Astrocyte (in vitro differentiated cells and primary cell): ENCODE measurements at places on chromosomes 12 and 14. TPM values are rescaled to one million over a fixed set of nuclear protein-coding genes. Genes with fewer than 3 reads are reported as not detected.

DNA sequence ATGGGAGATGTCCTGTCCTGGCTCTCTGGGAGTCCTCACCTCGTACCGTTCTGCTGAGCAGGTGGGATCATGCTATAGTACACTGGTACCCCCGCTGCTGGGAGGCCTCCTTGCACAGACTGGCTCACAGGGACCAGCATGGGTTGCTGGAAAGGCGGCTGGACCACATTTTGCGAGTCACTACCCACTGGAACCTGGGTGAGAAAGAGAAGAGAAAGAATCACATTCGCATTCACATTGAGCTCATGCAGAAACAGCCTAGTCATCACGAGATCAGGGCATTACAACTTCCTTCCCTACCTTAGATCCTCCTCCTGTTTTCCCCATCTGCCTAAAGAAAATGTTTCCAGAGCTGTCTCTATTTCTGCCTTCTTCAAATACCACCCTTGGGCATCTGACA, 17.3 kb upstream of the STAC3 start:
- no peak for DNase-seq

DNA sequence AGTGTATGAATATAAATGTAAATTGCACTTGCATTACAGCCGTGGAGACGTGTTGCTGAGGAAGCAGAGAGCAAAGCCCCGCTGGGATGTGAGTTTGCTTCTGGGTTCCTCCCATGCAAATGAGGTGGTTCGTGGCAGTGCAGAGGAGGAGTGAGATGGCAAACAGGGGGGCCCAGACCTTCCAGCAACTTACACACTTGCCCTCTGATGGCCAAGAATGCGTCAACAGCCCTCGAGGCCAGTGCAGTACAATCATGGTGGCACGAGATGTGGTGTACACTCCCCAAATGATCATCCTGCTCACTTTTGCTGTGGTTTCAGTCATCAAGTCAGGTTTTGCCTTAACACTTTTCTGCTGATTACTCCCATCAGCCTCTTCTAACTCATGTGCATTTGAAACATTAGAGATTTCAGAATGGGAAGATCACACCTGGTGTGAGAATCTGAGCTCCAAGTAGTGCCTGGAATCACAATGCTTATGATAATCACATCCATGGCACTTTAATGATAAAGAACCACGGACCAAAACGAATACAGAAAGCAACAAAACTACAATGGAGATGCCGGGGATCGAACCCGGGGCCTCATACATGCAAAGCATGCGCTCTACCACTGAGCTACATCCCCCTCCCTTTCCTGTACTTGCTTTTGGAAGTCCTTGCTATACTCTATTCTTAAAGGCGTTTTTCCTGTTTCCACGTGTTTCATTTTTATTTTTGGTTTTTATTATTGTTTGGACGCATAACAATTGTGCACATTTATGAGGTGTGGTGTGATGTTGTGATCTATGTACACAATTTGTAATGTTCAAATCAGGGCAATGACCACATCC, 7.0 kb upstream of the UBC start:
- DNase-seq: peak; percentile 41

GRCh38 chr12:102234599-102234998, 37.0 kb upstream of the PMCH start:
- no peak for DNase-seq

SPIC gene
- not detected in 2 replicates for total RNA-seq

- no peak for DNase-seq
Observed at GRCh38 chr14:73607241-73607640, 5.1 kb upstream of the ACOT6 start.

DNA sequence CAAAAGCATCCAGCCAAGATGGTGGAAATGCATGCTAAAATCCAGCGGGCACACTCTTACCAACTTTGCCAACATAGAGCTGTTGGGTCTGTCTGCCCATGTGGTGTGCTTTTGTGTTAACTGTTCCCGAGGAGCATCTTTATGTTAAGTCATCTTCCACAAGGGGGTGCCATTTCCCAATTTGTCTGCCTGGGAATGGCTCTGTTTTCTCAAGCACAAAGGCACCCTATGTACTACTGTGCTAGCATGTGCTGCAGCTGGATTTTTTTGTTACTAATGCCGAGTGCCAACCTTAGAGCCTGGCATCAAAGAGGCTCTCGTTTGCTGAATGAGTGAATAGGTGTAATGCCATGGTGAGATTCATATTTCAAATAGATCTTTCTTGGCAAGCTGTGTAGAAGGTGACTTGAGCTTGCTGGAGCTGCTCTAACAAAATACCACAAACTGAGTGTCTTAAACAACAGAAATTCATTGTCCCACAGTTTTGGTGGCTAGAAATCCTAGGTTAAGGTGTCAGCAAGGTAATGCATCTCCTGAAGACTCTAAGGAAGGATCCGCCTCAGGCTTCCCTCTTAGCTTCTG, 74.3 kb downstream of the TRHDE start:
- DNase-seq: peak; percentile 61

- no peak for DNase-seq
Observed at GRCh38 chr12:71269281-71269598, 111.4 kb upstream of the TSPAN8 start.

PLA2G1B gene
- not detected in 2 replicates for total RNA-seq

DNA sequence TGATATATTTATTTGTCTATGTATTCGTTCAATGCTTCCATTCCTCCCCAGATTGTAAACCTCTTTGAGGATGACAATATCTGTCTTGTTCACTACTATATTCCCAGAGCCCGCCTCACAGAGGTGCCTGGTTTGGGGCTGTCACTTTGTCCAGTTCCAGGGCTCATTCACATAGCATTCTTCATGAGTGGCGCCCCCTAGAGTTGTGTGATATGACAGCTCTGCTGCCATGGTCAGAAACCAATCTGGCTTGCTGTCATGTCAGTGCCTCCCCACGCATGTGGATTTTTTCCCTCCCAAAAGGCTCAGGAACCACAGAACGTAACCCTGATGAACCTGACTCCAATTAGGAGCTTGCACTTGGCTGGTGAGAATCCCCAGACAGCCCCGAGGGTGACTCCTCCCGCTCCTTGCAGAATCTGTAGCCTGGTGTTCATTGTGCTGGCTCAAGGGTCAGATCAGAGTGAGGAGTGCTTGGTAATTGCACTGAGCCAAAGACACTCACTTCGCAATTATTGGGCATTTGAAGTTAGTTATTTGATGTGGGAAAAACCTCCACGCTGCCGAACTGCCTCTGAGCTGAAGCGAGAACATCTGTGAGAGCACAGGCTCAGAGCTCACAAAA, 145.5 kb downstream of the PTPN11 start:
- no peak for DNase-seq

- no peak for DNase-seq
Observed at GRCh38 chr12:98151105-98151590, 364.2 kb upstream of the TMPO start.

KLHL33 gene
- total RNA-seq: 0.07 TPM in 1 of 2 replicates, not detected in the other

DNA sequence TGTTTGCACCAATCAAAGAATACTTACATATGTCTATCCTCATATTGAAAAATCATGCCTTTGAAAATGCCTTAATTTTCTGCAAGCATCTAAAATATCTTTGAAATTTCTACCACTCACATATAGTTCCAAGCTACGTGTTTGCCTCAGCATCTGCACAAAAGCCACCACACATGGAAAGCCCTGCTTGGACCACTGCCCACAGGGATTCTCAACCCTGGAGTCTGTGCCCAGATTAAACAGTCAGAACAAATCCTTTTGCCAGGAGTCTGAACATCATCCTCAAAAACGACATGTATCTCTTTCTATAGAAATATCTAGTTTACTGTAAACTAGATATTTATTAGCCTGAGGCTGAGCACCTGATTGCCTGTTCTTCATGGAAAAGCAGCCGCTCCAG, 32.6 kb downstream of the ARMH4 start:
- DNase-seq: no peak

- DNase-seq: no peak
Observed at GRCh38 chr14:64956697-64957406, 14.3 kb upstream of the GPX2 start.

DNA sequence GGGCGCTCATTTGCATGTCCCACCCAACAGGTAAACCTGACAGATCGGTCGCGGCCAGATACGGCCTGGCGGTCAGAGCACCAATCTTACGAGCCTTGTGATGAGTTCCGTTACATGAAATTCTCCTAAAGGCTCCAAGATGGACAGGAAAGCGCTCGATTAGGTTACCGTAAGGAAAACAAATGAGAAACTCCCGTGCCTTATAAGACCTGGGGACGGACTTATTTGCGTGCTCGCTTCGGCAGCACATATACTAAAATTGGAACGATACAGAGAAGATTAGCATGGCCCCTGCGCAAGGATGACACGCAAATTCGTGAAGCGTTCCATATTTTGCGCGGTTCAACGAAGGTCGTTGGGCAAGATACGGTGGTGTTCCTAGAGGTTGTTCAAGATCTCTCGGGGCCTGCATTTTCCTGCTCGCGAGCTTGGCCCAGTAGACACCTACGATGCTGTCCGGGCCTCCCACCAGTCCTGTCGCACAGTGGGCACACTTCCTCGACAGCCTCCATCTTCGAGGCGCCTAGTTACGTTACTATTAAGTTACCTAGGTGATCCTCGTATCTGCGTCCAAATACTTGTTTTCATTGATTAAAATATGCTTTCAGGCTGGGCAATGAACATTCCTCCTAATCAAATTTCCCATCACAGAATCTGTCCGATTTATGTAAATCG, at the start of gene RNU6-7:
TSS of gene RNU6-7 (plus strand) at position 230 of the 675 bp plus-strand sequence.
- DNase-seq: peak; percentile 18

- no peak for DNase-seq
Observed at GRCh38 chr14:101821528-101821927, 60.0 kb downstream of the PPP2R5C start.

DNA sequence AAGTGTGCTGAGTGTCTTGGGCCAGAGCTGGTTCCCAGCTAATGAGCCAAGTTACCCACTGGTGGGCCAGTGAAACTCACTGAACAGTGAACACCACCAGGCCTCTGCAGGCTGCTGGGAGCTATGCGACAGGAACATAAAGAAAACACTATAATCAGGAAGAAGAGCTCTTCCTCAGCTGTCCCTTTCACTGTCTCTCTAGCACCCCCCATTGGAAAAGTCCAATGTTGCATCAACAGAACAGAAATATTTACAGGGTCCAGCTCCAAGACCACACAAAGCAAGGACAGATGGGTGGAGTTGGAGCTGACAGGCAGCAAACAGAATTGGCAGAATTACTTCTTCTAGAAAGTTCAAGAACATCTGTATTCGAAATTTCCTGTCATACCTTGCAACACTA, 903.6 kb upstream of the TMEM132C start:
- DNase-seq: no peak

DNA sequence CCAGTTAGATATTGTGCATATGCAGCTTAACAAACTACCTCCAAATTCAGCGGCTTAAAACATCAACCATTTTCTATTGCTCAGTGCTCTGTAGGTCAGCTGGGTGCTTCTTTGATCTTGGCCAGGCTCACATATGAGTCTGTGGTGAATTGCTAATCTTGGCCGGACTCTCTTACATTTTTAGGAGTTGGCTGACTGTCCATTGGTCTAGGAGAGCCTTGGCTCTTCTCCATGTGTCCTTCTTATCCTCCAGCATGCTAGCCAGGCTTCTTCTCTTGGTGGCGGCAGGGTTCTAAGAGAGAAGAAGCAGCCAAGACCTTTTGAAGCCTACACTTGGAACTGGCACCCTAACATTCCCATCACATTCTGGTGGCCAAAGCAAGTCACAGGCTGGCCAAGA, 174.3 kb upstream of the PWP1 start:
- DNase-seq: peak; percentile 83

DNA sequence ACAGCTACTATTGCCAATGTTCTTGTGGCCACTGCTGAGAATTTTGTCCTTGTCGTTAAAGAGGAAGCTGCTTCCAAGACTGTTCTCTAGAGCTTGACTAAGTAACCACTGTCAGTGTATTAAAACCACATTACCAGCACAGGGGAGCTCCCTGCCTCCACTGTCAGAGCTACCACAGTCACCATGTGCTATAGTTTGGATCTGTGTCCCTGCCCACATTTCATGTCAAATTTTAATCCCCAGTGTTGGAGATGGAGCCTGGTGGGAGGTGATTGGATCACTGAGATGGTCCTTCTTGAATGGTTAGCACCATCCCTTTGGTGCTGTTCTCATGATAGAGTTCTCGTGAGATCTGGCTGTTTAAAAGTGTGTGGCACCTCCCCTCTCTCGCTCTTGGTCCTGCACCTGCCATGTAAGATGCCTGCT, 23.2 kb upstream of the RAP1B start:
- peak; percentile 19 for DNase-seq

TAS2R50 gene
- 0.60 and 1.2 TPM in 2 replicates for total RNA-seq

GRCh38 chr14:22509036-22509709, 79.9 kb downstream of the DAD1 start:
- no peak for DNase-seq

CLECL1 gene
- not detected in 2 replicates for total RNA-seq

GRCh38 chr12:96343347-96343954, 56.8 kb downstream of the CDK17 start:
- DNase-seq: peak; percentile 74

GRCh38 chr14:71395636-71396035, 488.4 kb downstream of the PCNX1 start:
- DNase-seq: no peak

DNA sequence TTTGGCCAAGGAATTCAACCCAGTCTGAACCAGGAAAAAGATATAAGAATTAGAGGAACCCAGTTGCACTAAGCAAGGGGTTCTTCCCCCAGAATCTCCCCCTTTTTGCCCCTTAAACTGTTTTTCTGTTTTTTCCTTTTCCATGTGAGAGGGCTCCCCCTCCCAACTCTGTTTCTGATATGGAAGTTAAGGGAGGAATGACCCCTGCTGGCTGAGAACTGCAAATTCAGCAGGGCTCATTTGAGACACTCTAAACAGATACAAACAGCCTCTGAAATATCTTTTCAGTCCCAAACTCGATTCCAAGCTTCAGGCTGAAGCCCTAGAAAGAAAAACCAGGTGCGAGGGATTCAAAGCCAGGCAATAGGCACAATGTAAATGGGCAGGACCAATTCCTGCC, 132.7 kb downstream of the SLC41A2 start:
- no peak for DNase-seq

GRCh38 chr12:79925492-79925891, 9.4 kb downstream of the PPP1R12A start:
- no peak for DNase-seq

FAM181A gene
- total RNA-seq: not detected in 2 replicates

DNA sequence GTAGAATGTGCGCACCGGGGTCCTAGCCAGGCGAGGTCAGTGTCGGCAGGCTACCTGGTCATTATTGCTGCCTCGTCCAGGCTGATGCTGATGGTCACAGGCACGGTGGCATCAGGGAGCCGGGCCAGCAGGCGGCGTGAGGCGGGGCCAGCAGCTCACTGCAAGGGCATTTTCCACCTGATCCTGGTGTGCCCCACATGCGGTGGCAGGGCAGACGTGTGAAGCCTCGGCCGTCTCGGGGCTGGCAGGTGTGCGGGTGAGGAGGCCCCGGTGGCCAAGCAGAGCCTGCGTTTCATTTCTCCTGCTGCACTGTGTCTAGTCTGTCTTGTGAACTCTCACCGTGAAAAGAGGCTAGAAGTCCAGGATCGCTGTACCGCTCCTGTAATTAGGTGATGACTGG, 12.0 kb upstream of the AMN start:
- no peak for DNase-seq

RERG gene
- 0.14 TPM in 1 of 2 replicates, not detected in the other for total RNA-seq
